NCI-H446 treated with DMSO at 0.1 percent for 48 hours (cell line): ENCODE measurements at places on chromosomes 4 and X.

DNA sequence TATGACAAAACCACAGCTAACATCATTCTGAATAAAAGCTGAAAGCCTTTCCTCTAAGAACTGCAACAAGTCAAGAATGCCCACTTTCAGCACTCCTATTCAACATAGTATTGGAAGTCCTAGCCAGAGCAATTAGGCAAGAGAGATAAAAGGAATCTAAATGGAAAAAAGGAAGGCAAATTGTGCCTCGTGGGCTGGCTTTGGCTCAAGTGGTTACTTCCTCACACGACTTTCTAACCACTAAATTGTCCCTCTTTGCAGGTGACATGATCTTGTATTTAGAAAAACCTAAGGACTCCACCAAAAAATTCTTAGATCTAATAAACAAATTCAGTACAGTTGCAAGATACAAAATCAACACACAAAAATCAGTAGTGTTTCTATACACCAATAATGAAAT, 57.2 kb downstream of the SCML2 start:
- DNase-seq = no peak

DNA sequence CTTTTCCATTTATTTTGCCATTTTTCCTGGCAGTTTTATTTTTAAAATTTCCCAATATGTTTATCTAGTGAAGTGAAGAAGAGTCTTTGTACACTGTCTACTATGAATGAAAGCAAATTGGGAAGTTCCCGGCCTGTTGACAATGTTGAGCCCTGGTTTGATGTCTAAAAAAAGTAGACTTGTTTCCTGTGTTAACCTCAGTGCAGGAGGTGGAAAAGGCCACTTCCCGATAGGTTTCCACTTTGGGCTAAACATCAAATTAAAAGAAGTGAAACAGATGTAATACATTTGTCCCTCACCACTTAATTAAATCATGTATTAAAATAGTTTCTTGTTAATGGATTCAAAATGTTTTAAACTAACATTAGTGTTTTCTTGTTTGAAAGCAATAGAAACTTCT, 30.0 kb downstream of the BBS12 start:
- DNase-seq = no peak

DNA sequence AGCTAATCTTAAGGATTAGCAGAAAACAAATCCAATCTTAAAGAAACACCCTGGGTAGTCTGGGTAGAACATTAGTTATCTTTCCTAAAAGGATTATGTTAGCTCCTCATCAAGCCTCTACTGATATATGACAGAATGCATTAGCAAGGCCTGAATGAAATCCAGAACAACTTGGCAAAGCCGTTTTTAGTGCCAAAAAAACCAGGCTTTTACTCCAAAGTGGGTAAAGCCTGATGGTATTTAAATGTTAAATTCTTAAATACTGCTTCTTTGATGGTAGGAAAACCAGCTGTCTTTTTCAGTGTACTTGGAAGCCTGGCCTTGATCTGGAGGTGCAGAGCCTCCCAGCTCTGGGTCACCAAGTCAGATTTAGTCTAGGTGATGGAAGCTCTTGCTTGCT, 120.4 kb downstream of the GATB start:
- DNase-seq = no peak

- no peak for DNase-seq
These were observed 218.9 kb downstream of the PABPC4L start for GRCh38 chr4:133982533-133983224.

- no peak for DNase-seq
These were observed 167.2 kb upstream of the SLC4A4 start for GRCh38 chr4:71171592-71171991.

DNA sequence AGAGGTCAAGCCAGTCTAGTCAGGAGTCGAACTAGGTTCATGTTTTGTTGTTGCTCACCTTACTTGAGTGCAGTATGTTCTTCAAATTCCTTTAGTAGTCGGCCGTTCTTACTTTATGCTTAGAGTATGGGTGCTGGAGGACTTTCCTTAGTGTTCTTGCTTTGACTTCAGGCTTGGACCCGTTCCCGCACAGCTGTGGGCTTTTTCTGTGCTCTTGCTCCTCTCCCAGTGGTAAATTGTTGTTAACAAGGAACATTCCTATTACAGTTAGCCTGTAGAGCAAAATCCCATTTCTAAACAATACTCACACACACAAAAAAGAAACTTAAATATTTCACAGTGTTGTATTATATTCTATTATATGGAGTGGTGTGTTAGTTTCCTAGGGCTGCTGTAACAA, 113.5 kb downstream of the RAP1GDS1 start:
- DNase-seq = no peak

- peak; percentile 42 for DNase-seq
These were observed 27.5 kb downstream of the TSPAN5 start for GRCh38 chr4:98630737-98631454.

DNA sequence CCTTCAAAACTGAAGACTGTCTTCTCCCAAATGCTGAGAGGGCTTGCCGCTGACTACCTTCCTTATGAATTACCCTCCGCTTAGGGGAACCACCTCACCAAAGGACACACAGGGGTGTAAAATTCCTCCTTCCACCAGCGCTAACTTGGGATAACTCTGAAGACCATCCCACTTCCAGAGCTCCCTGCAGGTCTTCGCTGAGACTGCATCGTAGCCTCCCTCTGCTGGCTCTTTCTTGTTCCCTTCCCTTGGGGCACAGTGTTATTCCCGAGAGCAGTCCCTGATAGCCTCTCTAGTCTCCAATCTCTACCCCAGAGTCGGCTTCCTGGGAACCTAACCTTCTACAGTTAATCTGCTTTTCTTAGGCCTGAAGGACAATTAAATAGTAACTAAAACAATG, 725.5 kb upstream of the ATOH1 start:
- DNase-seq = no peak

DNA sequence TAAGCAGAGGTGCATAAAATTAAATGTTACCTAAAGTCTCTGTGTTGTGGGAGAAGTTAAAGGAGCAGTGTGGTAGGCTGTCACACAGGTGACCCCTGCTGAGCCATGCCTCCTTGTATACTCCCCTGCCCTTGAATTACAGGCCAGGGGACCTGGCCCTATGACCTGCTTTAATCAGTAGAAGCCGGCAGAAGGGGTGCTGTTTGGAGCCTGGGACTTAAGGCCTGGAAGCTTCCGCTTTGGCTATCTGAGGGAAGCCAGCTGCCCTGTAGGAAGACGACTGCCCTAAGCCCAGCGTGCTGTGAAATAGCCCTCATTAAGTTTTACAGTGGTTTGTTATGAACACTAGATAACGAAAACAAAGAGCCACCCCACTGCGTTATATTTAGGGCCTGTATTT, 34.1 kb downstream of the SPINK2 start:
- no peak for DNase-seq

DNA sequence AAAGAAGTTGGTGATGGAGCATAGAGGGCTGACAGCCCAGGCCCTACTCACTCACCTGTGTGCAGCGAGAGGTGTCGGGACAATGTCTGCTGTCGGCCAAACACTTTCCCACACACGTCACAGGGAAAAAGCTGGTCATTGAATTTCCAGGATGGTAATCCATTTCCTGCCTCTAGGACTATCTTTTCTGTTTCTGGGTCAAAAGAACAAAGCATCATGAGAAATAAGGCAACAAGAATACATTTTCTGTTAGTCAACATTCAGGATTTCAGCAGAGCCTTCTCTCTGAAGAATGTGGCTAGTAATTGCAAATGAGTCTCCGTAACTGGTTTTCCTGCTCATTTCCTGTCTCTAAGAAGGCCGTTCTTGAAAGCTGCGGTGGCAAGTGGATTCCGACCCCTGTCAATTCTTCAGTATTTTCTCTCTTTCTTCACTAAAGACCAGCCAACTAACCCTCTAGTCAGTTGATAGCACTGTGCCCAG, 99.4 kb downstream of the C4orf51 start:
- no peak for DNase-seq

DNA sequence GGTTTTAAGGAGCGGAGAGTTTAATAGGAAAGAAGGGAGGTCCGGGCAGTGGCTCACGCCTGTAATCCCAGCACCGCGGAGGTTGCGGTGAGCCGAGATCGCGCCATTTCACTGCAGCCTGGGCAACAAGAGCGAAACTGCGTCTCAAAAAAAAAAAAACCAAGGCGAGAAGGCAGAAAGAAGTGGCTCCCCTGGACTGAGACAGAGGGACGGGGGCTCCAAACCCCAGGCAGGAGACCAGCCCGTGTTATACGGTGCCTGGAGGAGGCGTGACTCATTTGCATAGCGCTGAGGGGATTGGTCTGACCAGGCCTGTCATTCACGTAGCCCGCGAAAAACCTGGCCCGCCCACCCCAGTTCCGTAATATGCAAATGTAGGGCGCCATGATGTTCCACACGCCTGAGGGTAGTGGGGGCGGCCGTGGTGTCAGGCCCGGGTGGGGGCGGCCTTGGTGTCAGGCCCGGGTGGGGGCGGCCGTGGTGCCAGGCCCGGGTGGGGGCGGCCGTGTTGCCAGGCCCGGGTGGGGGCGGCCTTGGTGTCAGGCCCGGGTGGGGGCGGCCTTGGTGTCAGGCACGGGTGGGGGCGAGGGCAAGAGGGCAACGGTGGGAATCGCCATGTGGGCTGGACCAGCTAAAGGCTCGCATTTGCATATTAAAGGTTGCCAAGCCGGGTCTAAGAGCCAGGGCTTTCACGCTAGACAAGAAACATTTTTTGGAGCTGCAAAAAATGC, 2.1 kb downstream of the PLCXD1 start:
- DNase-seq = no peak

DNA sequence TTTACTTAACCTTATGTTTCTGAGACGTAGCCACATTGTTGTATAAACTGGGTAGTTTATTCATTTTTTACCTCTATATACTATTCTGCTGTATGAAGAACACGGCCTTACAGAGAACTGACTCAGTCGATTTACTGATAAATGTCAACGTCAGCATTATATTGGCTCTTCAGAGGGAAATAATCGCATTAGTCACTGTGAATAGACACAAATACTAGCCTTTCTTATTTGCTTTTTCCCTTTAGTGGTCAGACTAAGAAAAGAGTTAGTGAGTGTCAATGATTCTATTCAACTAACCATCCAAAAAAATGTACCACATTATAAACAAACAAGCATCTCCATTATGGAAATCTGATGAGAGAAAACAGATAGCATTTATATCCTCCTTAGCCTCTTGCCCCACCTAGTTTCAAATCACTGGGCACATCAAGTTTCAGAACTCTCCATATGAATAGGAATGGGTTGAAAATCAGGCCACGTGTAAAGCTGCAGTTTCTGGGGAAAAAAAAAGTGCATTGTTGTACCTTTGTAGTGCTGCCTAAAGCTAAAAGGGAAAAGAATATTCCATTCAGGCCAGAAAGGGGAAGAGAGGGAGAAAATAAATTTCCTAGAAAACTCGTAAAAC, 146.7 kb upstream of the VCX3A start:
- no peak for DNase-seq

DNA sequence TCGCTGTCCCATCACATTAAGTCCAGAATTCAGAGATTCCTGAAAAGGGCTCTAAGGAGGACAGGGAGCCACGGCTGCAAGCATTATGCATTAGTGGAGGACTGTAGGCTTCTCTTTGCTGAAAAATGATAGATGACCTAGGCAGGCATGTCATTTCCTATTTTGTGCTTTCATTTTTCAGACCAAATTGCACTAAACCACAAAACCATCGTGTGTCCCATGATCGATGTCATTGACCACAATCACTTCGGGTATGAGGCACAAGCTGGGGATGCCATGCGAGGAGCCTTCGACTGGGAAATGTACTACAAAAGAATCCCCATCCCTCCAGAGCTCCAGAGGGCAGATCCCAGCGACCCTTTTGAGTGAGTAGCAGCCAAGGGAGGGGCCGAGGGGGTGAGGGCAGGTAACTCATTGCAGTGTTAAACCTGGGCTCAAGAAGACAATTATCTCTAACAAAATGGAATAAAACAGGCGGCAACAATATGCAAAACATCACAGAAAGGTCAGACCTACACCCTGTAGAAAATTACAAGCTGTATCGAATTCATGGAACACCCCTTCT, 355.2 kb upstream of the GALNT7 start:
- DNase-seq = no peak

DNA sequence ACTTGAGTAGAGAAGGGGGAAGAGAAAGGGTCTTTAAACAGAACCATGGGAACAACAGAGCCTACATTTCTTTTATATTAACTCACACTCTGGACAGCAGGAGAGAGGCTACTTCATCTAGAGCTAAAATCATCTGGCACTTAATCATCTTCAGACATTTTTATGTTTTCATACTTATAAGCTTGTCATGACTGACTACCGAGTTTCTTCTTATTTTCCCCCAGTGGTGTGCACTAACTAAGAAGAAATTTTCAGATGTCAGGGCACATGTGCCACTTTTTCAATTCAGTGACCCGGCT, 11.8 kb upstream of the RTL5 start:
- DNase-seq = no peak

- peak; percentile 69 for DNase-seq
These were observed 98.3 kb downstream of the RAPGEF2 start for GRCh38 chr4:159201168-159201567.

DNA sequence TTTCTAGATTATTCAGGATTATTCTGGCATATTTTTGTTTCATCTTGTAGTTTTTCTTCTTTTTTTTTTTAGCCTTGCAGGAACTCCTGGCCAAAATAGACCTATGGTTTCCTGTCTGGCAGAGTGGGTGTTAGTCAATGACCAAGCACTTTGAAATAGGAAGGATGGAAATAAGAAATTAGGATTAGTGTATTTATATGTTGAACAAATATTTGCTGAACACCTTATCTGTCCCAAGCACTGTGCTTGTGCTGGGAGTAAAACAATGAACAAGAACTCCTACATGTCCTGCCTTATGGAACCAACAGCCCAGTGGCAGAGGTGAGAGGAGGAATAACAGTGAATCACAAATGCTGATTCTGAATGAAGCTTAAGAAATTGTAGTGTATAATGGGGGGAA, 4.5 kb downstream of the MMRN1 start:
- no peak for DNase-seq

DNA sequence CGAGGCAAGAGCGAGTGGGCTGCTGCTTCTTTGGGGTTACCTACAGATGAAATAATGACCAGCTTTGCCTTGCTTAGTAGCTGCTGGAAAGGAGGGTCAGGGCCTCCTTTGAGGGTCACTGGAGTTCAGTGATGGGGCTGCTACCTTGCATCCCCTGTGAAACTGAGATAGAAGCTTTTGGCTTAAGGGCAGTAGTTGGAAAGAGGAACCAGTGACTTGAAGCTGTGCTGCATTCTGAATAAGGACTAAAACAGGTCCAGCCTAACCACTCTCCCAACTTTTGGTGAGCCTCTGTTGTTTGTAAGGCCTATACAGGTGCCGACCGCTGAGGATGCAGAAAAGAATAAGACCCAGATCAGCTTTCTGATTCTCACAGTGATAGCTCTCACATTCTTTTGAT, 41.2 kb downstream of the RASL11B start:
- DNase-seq = no peak

GRCh38 chr4:99403380-99404184, 31.6 kb downstream of the ADH7 start:
- no peak for DNase-seq

- no peak for DNase-seq
These were observed 81.2 kb downstream of the SHISA3 start for GRCh38 chr4:42478509-42478908.
